ENCODE measurements at places on chromosomes 13 and 19.
A peak's percentile ranks its signal among the peaks of the same experiment; 100 is the strongest.

GRCh38 chr19:47518139-47518538, 3.3 kb upstream of the NAPA start:
- no peak overlapping the region for H3K4me3 ChIP-seq
- H3K4me1 ChIP-seq = peaks cover 10% of the 10 kb centered on the region
- no peaks in the 10 kb centered on the region for H3K36me3 ChIP-seq
- no peak overlapping the region for H3K27ac ChIP-seq

- H3K36me3 ChIP-seq = peaks cover 38% of the 10 kb centered on the region
- no peak overlapping the region for H3K27ac ChIP-seq
- H3K27me3 ChIP-seq = no peaks in the 10 kb centered on the region
- peak; percentile 32 for DNase-seq
- H3K4me1 ChIP-seq = peaks cover 20% of the 10 kb centered on the region
- peak overlapping the region; percentile 46 for H3K4me3 ChIP-seq
Observed at GRCh38 chr19:49678985-49679770, 2.1 kb downstream of the PRMT1 start.

GRCh38 chr19:47106821-47107201, 6.8 kb downstream of the ZC3H4 start:
- H3K4me1 ChIP-seq = peaks cover 40% of the 10 kb centered on the region
- DNase-seq = no peak
- H3K4me3 ChIP-seq = peak overlapping the region; percentile 93
- H3K27ac ChIP-seq = peak overlapping the region; percentile 99

DNA sequence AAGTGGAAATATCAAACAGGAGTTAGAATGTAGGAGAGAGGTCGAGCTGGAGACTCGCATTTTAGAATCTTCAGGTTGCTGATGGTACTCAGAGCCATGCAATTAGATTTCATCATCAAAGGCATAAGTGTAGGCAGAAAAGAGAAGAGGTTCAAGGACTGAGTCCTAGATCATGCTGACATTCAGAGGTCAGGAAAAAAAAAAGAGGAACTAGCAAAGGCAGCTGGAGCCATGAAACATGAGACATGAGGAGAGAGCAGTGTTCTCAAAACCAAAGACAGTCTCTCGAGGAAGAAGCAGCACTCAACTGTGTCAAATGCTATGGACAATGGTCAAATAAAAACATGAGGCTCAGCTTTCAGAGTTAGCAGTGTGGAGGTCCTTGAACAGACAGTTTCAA, 12.4 kb upstream of the TPP2 start:
- H3K27me3 ChIP-seq = peaks cover 18% of the 10 kb centered on the region
- H3K4me3 ChIP-seq = no peak overlapping the region
- H3K36me3 ChIP-seq = no peaks in the 10 kb centered on the region

DNA sequence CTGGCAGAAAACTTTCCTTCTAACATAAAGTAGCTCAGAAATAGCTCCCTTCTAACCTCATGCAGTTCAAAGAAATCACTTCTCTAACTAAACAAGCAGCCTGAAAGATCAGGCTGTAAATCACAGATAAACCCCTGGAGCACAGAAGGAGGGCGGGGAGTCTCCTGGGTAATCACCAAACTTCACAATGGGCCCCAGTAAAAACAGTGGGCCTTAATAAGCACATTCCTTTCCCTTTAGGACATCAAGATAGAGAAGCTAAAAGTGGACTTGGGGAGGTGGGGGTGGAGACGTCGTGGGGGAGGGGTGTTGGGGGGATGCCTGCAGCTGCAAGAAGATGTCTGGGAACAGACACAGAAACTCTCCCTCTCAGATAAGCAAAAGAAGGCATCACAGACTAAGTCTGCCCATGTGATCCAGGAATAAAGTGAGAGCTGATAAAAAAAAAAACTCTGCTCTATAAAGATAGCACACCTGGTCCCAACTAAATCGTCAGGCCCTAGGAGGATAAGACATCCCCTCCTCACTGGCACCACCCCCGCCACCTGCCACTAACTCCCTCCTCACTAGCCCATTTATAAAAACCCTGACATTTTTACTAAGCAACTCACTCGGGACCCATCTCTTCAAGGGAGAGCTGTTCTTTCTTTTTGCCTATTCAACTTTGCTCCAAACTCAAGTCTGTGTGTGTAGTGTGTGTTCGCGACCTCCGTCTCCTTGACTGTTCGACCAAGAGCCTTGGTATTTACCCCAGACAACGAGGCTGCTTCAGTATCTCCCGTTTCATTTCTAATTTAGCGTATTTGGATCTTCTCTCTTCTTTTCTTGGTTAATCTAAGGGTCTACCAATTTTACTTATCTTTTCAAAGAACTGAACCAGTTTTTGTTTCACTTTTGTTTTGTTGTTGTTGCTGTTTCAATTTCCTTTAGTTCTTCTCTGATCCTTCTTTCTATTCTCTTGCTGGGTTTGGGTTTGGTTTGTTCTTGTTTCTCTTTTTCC, 31.7 kb downstream of the DNAJC15 start:
- DNase-seq = peak; percentile 40
- H3K4me3 ChIP-seq = peak overlapping the region; percentile 56
- peak overlapping the region; percentile 18 for H3K27ac ChIP-seq

DNA sequence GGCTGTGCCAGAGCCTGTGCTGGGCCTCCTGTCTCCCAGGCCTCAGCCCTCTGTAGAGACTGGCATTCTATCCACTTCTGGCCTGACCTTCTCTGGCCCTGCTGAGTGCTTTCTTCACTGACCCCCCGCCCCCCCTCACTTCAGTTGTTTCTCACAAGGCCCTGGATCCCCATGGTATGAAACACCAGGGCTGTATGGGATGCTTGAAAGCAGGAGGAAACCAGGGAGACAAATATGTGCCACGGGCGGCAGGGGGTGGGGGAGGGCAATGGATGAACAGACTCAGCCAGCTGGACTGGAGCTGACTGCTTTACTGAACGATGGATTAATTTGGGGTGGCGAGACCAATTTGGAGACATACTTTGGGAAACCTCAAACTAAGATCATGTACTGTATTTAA, 14.0 kb downstream of the IRGC start:
- H3K27ac ChIP-seq = no peak overlapping the region
- H3K4me3 ChIP-seq = no peak overlapping the region
- no peaks in the 10 kb centered on the region for H3K4me1 ChIP-seq
- H3K27me3 ChIP-seq = no peaks in the 10 kb centered on the region
- DNase-seq = no peak
- H3K36me3 ChIP-seq = peaks cover 13% of the 10 kb centered on the region

GRCh38 chr19:35153701-35154524, 622 bp upstream of the FXYD5 start:
- no peak overlapping the region for H3K27ac ChIP-seq
- peak overlapping the region; percentile 75 for H3K4me3 ChIP-seq
- no peaks in the 10 kb centered on the region for H3K27me3 ChIP-seq
- H3K4me1 ChIP-seq = peaks cover 14% of the 10 kb centered on the region
- H3K36me3 ChIP-seq = peaks cover 12% of the 10 kb centered on the region
- peak; percentile 58 for DNase-seq

DNA sequence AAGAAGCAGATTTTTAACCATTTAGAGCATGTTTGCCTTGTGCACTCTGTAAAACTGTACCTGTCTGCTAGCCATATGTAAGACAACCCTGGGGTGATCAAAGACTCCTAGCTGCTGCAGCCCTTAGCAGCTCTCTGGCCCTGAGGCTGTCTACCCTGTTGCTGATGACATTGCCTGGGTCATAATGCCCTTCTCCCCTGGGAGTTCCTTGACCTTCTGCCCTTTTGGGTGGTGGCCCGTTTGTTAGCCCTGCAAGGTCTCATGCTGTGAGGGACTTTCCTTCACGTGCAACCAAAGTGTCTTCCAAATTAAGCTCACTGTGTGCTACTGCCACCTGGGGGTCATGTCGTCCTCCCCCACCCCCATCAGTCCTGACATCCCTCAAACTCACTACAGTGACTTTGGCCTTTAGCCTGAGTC, 7.4 kb downstream of the GPC6 start:
- no peak for DNase-seq
- peaks cover 25% of the 10 kb centered on the region for H3K4me1 ChIP-seq
- no peaks in the 10 kb centered on the region for H3K27me3 ChIP-seq
- no peaks in the 10 kb centered on the region for H3K36me3 ChIP-seq

DNA sequence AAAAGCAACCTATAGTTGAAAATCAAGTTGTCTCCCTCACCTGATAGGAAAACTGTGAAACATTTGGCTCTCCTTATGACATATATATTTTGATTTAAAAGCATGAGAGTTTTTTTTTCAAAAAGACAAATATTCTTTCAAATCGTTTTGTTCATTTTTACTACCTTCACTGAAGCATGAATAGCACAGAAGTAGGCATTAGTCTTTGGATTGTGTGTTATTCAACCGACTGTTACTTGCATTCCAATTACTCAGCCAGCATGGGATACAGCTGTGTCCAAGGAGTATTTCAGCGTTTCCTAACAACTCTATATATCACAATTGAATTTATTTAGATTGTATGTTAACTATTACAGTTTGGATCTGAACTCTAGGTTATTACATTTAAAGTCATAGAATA, 135.2 kb downstream of the PCDH9 start:
- no peak for DNase-seq
- H3K36me3 ChIP-seq = no peaks in the 10 kb centered on the region
- no peak overlapping the region for H3K27ac ChIP-seq
- H3K4me3 ChIP-seq = no peak overlapping the region
- no peaks in the 10 kb centered on the region for H3K27me3 ChIP-seq
- H3K4me1 ChIP-seq = no peaks in the 10 kb centered on the region

DNA sequence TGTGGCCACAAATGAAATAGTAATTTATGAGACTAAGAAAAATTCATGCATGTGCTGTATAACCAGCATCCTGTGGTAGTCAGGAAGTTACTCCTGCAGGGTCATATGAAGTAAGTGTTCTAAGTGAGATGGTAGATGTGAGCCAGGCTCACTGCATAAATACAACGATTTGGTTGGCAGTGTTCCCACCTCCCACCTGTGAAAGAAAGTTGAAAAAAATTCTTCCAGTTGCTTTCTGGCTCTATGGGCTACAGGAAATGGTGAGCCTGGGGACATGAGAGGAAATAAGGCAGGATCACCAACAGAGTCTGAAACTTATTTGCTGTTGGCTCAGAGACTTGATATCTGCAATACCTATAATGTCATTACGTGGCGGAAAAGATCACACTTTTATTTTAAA, 301.7 kb upstream of the SPRY2 start:
- H3K4me1 ChIP-seq = no peaks in the 10 kb centered on the region
- no peak for DNase-seq
- no peak overlapping the region for H3K4me3 ChIP-seq

DNA sequence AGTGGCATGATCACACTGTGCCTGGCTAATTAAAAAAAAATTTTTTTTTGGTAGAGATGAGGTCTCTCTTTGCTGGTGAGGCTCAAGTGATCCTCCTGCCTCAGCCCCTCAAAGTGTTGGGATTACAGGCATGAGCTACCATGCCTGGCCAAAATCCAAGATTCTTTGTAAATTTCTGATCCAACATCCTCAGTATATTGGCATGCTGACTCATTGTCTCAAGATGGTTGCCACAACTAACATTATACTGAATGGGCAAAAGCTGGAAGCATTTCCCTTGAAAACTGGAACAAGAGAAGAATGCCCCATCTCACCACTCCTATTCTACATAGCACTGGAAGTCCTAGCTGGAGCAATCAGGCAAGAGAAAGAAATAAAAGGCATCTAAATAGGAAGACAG, 100.0 kb downstream of the KLF5 start:
- H3K27me3 ChIP-seq = no peaks in the 10 kb centered on the region
- peaks cover 11% of the 10 kb centered on the region for H3K4me1 ChIP-seq
- H3K36me3 ChIP-seq = no peaks in the 10 kb centered on the region
- H3K27ac ChIP-seq = no peak overlapping the region
- peak; percentile 43 for DNase-seq
- no peak overlapping the region for H3K4me3 ChIP-seq

GRCh38 chr13:66574606-66575005, 655.5 kb downstream of the PCDH9 start:
- no peak for DNase-seq
- no peaks in the 10 kb centered on the region for H3K4me1 ChIP-seq
- H3K27ac ChIP-seq = no peak overlapping the region
- no peak overlapping the region for H3K4me3 ChIP-seq
- H3K27me3 ChIP-seq = no peaks in the 10 kb centered on the region

- peaks cover 29% of the 10 kb centered on the region for H3K4me1 ChIP-seq
- H3K4me3 ChIP-seq = peak overlapping the region; percentile 39
- peak overlapping the region; percentile 92 for H3K27ac ChIP-seq
Observed at GRCh38 chr19:49614096-49614833, 23.3 kb downstream of the PRR12 start.

DNA sequence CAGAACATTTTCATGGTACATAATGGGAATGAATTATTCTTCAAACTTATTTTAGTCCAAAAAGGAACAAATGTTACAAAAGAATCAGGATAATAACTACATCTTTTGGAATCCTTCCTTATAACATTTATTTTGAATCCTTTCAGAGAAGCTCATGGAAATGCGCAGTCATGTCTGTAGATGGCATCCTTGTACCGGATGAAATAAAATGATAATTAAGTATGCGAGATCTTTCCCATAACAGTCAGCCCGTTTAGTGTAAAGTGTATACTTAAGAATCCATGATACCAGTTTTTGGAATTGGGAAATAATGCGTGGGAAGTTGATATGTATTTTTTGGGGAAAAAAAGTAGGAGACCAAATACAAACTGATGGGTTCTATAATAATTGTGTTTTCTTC, 418.8 kb downstream of the GPC5 start:
- DNase-seq = peak; percentile 44
- H3K4me3 ChIP-seq = no peak overlapping the region
- H3K4me1 ChIP-seq = no peaks in the 10 kb centered on the region

DNA sequence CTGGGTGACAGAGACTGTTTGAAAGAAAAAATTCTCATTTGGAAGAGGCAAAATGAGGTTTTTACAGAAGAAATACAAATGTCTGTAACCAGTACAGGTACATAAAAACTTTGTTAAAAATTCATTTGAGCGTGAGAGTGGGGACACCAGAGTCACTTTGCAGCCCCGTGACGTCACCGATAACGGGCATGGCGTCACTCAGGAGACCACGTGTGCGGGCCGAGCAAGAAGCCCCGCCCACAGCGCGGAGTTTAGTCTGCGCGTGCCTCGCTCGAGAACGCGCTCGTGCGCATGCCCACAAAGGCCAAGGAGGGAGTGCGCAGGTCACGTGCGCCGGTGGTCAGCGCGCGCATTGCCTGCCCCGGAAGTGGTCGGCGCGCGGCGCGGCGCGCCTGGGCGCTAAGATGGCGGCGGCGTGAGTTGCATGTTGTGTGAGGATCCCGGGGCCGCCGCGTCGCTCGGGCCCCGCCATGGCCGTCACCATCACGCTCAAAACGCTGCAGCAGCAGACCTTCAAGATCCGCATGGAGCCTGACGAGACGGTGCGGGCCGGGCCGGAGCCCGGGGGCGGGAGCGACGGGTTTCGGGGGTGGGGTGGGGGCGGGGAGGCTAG, at the start of gene RAD23A:
TSS of gene RAD23A (plus strand) at position 384 of the 613 bp plus-strand sequence. CDS start at position 471, 87 bp downstream.
- H3K27me3 ChIP-seq = no peaks in the 10 kb centered on the region
- peaks cover 24% of the 10 kb centered on the region for H3K4me1 ChIP-seq
- peak; percentile 100 for DNase-seq
- peak within 1 kb of the TSS; percentile 86 for H3K27ac ChIP-seq

GRCh38 chr19:34431681-34432402, 3.7 kb downstream of the UBA2 start:
- no peak overlapping the region for H3K27ac ChIP-seq
- H3K4me3 ChIP-seq = no peak overlapping the region
- DNase-seq = no peak
- H3K36me3 ChIP-seq = peaks cover 16% of the 10 kb centered on the region

Measured in PC-3 (cell line).